NCI-H1048 (cell line): ENCODE measurements at places on chromosomes 11 and 22.

DNA sequence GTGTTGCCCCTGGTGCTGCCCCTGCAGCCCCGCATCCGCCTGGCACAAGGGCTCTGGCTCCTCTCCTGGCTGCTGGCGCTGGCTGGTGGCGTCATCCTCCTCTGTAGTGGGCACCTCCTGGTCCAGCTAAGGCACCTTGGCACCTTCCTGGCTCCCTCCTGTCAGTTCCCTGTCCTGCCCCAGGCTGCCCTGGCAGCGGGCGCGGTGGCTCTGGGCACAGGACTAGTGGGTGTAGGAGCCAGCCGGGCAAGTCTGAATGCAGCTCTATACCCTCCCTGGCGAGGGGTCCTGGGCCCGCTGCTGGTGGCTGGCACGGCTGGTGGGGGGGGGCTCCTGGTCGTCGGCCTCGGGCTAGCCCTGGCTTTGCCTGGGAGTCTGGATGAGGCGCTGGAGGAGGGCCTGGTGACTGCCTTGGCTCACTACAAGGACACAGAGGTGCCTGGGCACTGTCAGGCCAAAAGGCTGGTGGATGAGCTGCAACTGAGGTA, 278 bp downstream of the ROM1 start:
- no peak for DNase-seq

DNA sequence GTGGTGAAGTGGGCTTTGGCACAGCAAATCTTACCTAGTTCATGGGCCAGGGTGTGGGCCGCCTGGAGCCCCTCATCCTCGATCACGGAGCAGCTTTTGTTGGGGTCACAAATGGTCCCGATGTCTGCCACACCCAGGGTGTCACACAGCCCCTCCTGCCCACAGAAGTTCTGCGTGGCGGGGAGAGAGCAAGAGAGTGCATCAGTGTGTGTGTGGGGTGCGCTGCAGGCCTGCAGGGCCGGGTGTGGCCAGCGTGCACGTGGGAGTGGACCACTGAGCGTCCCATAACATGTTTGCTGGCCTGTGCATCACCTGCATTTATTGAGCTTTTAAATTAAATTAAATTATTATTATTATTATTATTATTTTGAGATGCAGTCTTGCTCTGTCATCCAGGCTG, 11.5 kb downstream of the ADAMTS8 start:
- no peak for DNase-seq

DNA sequence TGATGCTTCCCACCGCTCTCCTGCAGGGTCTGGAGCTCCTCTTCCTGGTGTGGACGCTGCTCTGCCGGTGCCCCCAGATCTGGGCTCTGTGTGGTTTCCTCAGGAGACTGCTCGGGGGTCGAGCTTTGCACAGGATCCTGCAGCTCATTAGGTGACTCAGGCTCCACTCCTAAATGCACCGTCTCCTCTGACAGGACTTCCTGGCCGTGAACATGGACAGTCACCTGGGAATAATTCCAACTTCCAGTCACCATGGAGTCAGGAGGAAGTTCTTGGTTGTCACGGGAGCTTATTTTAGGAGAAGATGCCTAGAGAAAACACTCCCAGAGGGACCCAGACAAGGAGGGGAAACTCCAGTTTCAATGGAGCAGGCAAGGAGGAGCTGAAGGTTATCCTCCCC, 11.9 kb downstream of the ZNF202 start:
- no peak for DNase-seq

- no peak for DNase-seq
Observed at GRCh38 chr11:46698597-46698996, 1.8 kb downstream of the ARHGAP1 start.

- no peak for DNase-seq
Observed at GRCh38 chr11:68164437-68164836, 43.2 kb upstream of the CHKA start.

- no peak for DNase-seq
Observed at GRCh38 chr22:22452211-22452610, 56.3 kb downstream of the ZNF280B start.

DNA sequence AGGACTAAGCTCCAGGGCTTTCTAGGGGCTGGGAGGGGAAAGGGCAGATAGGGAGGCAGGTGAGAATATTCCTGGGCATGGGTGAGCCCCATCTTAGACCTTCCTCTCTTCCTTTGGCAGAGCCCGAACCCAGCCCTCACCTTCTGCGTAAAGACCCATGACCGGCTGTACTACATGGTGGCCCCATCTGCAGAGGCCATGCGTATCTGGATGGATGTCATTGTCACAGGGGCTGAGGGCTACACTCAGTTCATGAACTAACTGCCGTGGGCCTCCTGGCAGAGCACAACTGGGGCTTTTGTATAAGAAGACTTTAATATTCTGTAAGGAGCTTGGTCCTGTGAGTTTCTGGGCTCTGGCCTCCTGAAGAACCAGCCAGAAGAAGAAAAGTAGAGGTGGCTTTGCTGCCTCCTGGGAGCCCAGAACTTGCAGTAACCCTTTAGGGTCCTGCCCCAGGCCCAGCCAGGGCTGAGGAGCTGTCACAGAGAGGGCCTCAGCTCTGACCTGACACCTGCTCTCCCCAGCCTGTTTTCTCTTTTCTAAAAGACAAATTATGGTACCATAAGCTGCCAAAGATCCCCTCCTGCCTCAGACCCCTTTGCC, 22.8 kb downstream of the TREH start:
- no peak for DNase-seq

DNA sequence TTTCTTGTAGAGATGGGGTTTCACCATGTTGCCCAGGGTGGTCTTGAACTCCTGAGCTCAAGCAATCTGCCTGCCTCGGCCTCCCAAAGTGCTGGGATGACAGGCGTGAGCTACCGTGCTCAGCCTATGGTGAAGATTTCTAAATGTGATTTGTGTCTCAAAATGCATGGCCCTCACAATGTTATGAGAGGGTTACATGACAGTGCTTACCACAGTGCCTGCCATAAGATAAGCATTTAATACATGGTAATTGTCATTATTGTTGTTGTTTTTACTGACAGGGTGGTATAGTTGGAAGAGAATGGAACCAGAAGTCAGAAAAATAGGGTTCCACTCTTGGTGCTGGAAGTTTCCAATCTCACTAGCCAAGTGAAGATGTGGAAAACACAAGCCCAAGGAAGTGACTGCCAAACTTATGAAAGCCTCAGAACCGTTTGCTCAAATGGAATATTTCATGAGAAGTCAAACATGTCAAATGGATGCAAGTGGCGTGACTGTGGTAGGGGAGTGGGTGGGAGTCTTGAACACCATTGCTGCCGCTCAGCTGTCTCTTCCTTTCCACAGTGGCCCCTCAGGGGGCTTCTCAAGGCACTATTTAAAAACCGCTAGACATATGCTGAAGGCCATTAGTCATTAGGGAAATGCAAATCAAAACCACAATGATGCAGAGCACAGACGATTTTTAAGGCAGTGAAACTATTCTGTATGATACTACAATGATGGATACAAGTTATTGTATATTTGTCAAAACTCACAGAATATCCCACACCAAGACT, 29.1 kb upstream of the LMO2 start:
- DNase-seq = no peak

- DNase-seq = no peak
Observed at GRCh38 chr22:37431801-37432707, 4.8 kb upstream of the ELFN2 start.

GRCh38 chr11:35126000-35126878, 12.7 kb upstream of the CD44 start:
- no peak for DNase-seq

DNA sequence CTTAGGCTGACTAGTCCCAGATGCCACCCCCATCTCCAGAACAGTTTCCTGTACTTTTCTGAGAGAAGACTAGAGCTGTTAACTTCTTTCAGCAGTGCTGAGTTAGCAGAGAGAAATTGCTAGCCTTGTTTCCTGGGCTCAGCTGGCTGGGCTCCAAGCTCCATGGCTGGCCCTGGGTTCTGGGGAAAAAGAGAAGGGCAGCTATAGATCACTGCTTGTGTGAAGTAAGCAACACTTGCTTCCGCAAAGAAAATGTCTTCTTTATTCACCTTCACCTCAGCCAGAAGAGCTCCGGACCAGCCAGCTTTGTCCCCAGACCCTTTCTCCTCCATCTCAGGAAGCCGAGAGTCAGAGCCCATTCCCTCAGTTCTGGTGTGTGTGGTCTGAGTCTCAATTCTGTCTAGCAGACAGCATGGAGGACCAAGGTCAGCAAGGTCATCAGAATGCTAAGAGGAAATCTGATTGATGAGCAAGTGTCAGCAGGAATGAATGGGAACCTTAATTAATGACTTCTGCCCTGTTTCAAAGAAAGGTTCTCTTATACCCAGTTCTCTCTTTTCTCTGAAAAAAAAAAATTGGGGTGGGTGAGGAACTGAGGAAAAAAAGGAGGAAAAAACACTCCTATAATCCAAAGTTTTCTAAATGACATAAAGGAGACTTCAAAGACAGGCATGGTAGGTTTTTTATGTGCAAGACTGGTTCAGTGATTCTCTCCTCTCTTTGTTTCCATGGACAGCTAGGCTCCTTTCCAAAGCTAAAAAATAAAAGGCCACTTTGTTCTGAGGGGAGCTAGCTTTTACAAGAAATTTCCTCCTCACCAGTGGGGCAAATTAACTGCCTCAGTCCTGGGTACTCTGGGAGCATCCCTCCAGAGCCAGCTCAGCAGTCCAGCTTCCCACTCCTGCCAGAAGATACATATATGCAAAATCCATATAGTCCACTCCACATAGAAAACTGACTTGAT, 63.6 kb upstream of the FAM181B start:
- no peak for DNase-seq

GRCh38 chr22:43343262-43343669, at the start of gene SCUBE1:
SCUBE1 (minus strand) TSS chr22:43343372; CDS start chr22:43343261, 111 bp downstream.
- no peak for DNase-seq

GRCh38 chr11:798093-798713, at the start of gene SLC25A22:
SLC25A22 (minus strand) TSS chr11:798281; CDS start chr11:795006, 3,275 bp downstream.
- peak; percentile 75 for DNase-seq

- DNase-seq = no peak
Observed at GRCh38 chr11:85913513-85913912, 58.3 kb downstream of the CCDC83 start.

- DNase-seq = no peak
Observed at GRCh38 chr11:33116535-33116934, 44.7 kb downstream of the CSTF3 start.

DNA sequence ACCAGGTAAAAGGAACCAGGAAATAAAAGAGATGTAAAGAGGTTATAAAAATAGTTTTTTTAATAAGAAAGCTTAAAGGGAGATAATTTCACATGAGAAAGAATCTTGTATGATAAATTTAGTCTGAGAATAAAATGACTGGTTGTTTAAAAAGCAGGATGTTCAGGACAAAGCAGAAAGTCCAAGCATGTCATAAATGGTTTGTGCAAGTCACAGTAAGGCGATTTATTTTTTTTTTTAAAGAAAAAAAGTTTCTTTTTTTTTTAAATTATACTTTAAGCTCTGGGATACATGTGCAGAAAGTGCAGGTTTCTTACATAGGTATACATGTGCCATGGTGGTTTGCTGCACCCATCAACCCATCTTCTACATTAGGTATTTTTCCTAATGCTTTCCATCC, 30.8 kb downstream of the GLYATL2 start:
- DNase-seq = no peak

DNA sequence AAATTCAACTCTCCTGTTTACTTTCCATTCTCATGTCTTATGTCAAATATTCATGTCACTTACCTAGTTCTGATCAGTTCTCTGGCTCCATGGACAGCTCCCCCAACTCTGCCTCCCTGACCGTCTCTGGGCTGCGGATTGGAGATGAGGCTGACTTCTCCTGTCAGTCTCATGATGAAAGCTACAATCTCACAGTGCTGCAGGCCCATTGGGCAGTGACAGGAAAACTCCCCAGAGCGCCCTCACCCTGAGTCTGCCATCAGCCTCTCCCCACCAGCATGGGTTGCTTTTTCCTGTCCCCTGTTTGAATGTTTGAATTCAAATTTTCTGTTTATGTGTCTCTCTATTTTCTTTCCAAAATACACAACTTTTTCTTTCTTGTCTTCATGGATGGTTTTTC, 63.8 kb upstream of the TOP3B start:
- DNase-seq = no peak

- no peak for DNase-seq
Observed at GRCh38 chr11:45803971-45804760, 783 bp upstream of the SLC35C1 start.

- DNase-seq = no peak
Observed at GRCh38 chr22:23037429-23038333, 32.6 kb upstream of the GNAZ start.

DNA sequence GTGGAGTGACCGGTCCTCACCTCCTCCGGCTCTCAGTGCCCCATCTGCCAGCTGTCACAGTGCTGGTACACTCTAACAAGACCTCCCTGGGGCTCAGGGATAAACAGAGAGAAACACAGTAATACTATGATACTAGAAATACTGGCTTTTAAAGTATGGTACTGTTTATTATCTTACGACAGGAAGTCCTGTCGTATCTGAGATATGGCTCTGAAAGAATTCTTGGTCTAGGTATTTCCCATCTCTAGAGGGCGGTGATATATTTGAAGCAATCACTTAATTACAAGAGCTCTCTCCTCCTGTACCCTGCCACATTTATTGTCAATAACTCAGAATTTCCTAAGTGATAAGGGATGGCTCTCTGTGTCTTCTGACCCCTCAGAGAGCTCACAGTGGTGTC, 119.1 kb downstream of the RRM1 start:
- no peak for DNase-seq

DNA sequence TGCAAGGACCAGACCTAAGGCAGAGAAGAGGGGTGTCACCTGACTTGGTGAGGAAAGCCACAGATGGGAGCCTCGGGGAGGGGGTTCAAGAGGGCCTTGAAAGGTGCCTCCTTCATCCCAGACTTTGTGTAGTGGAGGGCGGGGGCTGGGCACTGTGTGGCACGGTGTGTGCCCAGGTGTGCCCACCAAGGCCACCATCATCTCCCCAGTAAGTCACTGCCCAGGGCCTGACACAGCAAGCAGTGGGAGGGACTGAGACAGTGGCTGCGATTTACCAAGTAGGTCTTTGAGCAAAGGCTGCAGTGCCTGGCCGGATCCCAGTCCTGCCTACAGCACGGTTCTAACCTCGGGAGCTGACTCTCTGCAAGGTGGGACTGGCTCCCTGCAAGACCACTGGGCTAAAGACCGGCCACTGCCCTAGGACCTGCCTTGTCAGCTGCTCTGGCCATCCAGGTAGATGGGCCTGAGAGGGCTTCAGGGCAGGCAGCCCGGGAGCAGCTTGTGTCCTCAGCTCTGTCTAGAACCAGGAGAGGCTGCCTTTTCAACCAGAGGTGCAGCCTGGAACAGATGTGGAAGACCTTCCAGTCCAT, 1.4 kb downstream of the OSM start:
- DNase-seq = no peak

- DNase-seq = no peak
Observed at GRCh38 chr11:36615826-36616225, 17.8 kb upstream of the RAG2 start.

GRCh38 chr11:30426781-30427180, 103.9 kb downstream of the ARL14EP start:
- DNase-seq = no peak

GRCh38 chr11:2849994-2850770, 35.4 kb downstream of the CDKN1C start:
- DNase-seq = no peak

DNA sequence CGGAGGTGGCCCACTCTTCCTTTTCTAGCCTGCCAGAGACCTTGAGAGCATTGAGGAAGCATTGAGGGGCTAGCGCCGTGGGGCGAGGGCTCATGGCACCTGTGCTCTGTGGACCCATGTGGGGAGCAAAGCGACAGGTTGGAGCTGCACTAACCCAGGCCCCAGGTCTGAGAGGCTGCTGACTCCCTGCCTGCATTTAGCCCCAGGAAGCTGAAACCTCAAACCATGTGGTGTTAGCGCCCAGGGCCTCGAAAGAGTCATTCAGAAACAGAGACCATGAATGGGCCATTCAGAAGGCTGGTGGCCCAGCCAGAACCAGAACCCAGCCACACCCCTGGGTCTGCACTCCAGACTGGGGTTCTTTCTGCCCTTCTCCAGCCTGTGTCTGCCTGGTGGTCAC, 88.6 kb downstream of the BCR start:
- DNase-seq = no peak

GRCh38 chr11:46026606-46027293, 94.5 kb downstream of the PHF21A start:
- DNase-seq = no peak
